ENCODE measurements at places on chromosomes 11 and 22.

DNA sequence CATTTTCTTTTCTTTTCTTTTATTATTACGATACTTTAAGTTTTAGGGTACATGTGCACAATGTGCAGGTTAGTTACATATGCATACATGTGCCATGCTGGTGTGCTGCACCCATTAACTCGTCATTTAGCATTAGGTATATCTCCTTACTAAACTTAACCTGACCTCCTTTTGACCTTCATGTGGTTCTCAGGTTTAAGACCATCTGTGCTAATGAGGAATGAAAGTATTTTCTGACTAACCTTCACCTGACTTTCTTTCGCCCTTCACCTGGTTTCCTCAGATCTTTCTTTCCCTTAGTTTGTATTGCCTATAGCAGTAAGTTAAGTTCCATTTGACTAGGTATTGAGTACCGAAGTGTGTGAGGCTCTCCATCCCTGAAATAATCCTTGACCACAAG lies 6.5 kb downstream of the EXPH5 start:
- DNase-seq: no peak

DNA sequence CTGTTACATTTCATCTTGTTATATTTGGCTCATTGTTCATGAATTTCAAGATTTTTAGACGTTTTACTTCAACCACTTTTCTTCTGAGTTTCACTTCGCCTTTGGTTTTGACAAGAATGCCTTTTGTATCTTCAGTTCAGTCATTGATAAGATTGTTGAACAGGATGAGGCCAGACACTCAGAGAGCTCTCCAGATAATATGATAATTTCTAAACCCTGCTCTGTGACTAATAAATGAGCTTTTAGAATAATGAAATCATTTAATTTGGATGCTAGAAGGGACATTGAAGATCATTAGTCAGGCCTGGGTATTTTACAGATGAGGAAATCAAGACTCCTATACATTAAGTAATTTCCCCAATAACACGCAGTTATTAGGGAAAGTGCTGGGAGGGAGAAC lies 37.2 kb upstream of the GRAMD1B start:
- no peak for DNase-seq

DNA sequence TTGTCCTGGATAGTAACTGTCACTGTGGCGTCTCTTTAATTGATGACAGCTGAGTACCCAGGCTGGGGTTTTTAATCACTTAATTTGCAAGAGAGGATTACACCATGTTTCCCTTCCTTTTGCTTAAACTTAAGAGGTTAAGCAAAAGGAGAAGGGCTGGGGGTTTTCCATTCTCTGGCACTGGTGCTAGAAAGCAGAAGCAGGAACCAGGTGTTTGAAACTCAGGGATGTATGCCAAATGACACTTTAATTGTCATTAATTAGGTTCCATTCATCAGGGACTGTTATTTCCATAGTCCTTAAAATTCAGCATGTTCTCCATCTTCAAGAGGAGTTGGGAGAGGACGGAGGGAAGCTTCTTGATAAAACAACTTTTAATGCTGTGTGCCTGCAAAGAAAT lies 746.2 kb downstream of the NELL1 start:
- DNase-seq: no peak

DNA sequence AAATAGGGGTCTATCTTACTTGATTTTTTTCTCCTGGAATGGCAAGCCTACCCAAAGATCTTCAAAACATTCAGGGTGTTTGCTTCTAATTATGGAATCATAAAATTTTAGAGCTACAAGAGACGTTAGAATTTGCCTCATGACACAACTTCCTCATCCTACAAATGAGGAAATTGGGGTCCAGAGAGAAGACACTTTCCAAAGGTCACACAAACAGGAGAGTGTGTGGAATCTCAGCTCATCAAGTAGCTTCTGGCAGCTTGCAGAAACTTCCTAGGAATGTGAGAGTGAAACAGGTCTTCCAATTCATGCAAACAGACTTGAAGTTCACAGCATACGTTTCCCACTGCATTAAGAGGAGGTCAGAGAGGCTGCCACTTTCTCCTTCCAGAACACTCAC lies 976.0 kb downstream of the OPCML start:
- no peak for DNase-seq

GRCh38 chr11:92886243-92886905 lies 83.1 kb upstream of the MTNR1B start:
- DNase-seq: no peak

- DNase-seq: no peak
Observed at GRCh38 chr11:120040151-120040840, 97.6 kb downstream of the TRIM29 start.

- no peak for DNase-seq
Observed at GRCh38 chr11:86706338-86707131, 34.1 kb upstream of the ME3 start.

- DNase-seq: no peak
Observed at GRCh38 chr22:30347255-30347892, 9.3 kb downstream of the SF3A1 start.

DNA sequence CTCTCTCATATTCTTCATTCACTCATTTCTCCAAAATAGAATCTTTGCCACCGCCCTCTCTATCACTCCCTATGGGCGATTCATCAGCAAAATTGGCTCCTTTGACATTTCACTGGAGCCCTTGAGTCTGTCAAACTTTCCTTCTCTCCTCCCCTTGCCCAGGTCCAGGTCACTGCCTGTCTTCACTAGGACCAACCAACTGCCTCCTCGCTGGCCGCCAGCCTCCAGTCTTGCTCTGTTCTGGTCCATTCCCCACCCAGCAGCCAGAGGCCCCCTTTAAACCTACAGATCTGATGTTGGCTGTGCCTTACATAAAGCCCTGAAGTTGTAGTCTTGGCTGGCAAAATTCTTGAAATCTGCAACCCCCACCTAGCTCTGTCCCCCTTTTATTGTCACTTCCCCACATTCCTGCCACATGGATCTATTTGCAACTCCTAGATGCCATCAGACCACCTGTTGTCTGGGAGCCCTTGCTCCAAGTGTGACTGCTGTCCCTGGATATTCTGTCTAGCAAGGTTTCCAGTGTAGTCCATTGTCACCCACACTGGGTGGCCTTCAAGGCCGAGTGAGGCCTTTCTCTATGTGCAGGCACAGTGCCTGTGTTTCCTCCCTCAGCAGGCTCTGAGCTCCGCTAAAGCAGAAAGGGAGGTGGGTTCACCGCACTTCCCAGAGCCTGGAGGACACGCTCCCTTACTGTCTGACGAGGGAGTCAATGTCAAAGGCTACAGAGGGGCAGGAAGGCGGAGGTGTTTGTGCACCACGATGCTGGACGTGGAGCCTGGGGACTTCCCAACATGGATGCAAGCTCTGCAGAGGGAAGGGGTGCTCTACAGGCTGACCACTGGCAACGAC lies 25.5 kb downstream of the MYEOV start:
- no peak for DNase-seq

GRCh38 chr22:17953147-17953546 lies 71.2 kb downstream of the MICAL3 start:
- DNase-seq: no peak

Data from activated CD8-positive, alpha-beta memory T cell treated with anti-CD3 and anti-CD28 coated beads for 1 hour (primary cell).